Glutamatergic neuron (in vitro differentiated cells): ENCODE measurements at places on chromosomes 1 and 21.

- no peak for DNase-seq
These were observed 4.7 kb downstream of the OR2B11 start for GRCh38 chr1:247453245-247453644.

DNA sequence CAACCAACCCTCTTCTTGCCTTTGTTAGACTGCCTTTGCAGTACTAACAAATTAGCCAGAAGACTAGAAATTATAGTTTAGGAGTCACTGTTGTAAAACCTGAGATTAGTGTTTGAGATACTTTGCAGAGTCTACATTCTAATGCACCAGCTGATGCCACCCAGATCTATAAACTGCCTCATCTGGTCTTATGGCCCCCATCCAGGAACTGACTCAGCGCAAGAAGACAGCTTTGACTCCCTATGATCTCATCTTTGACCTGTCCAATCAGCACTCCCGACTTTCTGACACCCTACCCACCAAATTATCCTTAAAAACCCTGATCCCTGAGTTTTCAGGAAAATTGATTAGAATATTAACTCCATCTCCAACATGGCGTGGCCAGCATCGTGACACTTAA, 334.6 kb downstream of the RGS7 start:
- DNase-seq = no peak

DNA sequence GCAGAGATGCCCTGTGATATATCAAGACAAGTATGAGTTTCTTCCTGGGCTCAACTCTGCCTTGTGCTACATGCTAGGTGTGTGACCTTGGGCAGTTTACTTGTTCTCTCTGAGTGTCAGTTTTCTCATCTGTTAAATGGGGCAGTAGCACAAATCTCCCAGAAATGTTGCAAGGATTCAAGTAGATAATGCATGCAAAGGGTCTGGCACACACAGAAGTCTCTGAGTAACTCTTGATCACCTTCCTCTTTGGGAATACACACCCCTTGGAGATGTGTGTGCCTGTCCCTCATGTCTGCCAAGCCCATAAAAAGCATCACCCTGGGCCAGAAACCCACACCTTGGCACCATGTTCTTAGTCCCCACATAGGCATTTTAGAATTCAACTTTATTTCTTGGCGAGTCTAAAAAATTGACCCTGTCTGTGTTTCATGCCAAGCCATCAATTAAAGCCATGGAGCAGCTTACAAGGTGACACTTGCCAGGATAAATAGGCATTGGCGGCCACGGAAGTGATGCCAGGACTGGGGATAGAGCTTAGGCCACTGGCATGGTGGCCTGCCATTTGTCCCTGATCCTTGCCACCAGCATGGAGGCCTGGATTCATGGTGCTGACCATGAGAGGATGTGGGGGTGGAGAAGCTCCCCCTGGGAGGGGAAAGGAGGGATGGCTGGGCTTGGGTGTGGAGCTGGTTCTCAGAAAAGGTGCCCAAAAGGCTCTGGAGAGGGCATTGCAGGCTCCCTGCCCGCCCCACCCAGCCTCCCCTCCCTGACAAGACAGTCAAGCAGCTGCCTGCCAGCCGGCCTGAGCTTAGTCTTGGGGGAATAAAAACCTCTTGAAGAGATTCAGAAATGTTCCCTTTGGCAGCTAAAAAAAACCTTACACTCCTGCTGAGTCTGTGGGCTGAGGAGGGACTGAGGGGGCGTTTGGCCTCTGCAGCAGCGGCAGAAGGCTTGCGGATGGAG, 118.0 kb upstream of the IPO9 start:
- no peak for DNase-seq

DNA sequence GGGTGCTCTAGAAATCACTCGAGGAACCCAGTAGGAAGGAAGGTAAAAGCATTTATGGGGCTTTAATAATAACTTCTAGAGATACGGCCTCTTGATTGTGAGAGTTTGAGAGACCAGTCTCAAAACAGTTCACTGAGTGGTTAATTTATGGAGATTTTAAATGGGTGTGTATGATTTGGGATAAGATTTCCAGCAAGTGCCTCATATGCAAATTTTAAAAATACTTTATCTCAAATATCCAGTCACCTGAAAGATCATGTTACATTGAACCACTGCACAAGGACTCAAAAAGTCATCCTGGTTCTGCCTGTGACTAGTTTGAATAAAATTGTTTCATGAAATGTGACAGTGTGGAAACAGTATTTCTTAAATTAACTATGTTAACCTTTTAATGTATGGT, 64.5 kb downstream of the HUNK start:
- DNase-seq = no peak

DNA sequence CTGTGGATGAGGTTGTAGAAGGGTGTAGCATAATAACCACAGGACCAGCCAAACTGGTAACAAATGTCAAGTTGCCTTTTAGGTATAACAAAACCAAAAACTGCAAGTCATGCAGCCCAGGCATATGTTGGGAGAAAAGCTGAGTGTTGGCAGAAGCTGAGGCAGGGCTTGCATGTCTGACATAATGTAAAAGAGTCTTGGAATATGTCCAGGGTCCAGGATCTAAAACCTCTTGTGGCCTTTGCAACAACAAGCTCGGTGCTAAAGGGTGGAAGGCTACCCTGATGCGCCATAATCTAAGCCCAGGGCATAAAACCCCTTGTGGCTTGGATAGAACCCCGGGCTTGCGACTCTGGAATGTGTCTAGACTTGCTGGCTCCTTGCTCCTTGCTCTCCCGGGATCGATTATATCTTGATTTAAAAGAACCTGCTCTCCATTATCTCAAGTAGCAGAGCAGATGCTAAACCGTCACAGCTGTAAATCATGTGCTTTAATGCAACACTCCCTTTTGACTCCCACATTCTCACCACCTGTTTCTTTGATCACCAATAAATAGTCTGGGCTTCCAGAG, 26.5 kb upstream of the SLC35A3 start:
- no peak for DNase-seq

- no peak for DNase-seq
These were observed 1424.2 kb downstream of the MRPL39 start for GRCh38 chr21:24183077-24183476.

- DNase-seq = no peak
These were observed 357.7 kb downstream of the TTLL7 start for GRCh38 chr1:83641206-83641658.
